ENCODE measurements at places on chromosomes 7 and 10.

GRCh38 chr10:33780961-33781360 lies 446.5 kb upstream of the NRP1 start:
- no peak for DNase-seq

GRCh38 chr7:156568258-156568657 lies 72.3 kb upstream of the RNF32 start:
- no peak for DNase-seq

GRCh38 chr10:25646371-25646770 lies 287.7 kb upstream of the MYO3A start:
- no peak for DNase-seq

GRCh38 chr7:2956526-2957368 lies 86.9 kb downstream of the CARD11 start:
- DNase-seq, result no peak
